ENCODE measurements at places on chromosomes 5 and 9.

GRCh38 chr5:126280343-126280742 is 142.9 kb upstream of the GRAMD2B start:
- no peak for DNase-seq

DNA sequence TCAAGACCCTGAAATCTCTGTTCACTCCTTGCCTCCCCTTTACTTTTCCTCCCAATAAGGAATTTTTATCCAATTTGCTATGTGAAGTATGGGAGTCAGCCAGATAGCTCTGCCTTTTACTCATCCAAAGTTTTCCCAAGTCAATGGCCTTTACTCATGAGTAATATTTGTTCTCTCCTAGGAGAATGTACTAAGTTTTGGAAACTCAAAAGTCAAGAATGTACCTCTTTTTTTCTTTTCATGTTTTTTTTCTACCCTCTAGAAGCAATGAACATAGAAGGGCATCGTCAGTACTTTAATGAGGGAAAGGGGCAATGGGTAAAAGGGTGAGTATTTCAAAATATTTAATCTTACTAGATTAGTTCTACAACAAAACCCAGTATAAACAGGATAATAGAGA is 140.2 kb upstream of the SGCD start:
- DNase-seq, result no peak

- no peak for DNase-seq
These were observed 581 bp upstream of the C9orf40 start for GRCh38 chr9:74953235-74953751.

GRCh38 chr5:132064738-132065331 is 4.4 kb downstream of the IL3 start:
- peak; percentile 90 for DNase-seq

- DNase-seq, result no peak
These were observed 91.8 kb upstream of the ZNF366 start for GRCh38 chr5:72599065-72599433.

DNA sequence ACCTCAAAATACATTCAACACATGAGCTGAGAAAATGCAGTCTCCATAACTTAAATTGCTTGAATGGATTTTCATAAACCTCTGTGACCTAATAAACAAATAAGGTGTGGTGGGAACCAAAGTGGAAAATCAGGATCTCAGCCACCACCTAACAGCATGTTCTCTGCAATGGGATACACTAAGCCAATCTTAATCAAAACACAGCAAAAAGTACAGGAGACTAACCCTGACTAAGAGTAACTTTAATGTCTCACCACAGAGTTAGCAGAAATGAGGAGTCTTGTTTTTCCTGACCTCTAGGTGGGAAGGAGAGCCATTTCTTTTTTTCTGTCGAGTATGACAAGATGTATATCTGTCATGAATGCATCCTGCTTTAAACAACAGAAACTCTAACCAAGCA is 48.5 kb downstream of the PLK2 start:
- no peak for DNase-seq

DNA sequence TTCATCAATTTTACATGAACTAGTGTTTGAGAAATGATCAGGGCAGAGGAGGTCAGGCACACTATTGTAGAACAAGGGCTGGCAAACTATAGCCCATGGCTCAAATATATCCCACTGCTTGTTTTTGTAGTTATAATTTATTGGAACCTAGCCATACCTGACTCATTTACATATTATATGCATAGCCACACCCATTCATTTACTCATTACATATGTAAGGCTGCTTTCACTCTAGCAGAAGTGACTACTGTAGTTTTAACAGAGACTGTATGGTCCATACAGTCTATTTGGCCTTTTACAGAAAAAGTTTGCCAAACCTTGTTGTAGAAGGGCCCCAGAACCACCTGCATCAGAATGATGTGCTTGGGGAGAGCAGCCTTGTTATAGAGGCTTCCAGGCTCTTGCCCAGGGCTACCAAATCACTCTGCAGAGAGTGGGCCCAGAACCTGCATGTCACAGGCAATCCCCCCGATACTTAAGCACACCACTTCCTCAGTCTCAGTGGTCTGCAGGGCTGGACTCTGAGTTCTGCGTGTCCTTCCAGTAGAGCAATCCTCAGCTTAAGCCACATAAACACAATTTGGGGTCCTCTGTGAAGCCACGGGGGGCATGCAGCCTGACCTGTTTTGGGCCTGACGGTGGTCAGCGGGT is 6.7 kb downstream of the ANKS6 start:
- no peak for DNase-seq

DNA sequence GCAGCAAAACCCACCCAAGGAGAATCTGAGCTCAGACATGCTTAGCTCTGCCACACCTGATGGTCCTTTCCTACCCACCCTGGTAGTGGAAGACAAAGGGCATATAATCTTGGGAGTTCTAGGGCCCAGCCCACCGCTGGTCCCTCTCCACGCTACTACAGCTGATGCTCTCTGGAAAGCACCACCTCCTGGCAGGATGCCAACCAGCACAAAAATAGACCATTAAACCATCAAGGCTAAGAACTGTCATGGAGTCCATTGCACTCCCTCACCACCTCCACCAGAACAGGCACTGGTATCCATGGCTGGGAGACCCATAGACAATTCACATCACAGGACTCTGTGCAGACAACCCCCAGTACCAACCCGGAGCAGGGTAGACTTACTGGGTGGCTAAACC is 111.0 kb upstream of the IL7R start:
- no peak for DNase-seq

DNA sequence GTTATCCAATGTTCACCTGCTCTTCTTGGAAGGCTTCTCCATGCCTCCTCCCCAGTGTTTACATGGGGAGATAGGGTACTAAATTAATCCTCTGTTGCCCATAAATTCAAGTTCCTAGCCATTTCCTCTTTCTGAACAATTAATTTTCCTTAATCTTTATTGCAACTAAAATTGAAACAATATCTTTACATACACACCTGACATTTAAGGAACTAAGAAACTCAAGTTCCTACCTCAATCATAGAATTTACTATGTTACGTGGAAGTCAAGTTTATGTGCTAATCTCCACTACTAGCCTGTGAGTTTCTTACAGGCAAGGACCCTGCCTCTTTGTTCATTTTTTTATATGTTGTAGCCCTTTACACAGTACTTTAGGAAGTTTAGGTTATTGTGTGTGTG is 10.1 kb upstream of the ADRB2 start:
- no peak for DNase-seq

DNA sequence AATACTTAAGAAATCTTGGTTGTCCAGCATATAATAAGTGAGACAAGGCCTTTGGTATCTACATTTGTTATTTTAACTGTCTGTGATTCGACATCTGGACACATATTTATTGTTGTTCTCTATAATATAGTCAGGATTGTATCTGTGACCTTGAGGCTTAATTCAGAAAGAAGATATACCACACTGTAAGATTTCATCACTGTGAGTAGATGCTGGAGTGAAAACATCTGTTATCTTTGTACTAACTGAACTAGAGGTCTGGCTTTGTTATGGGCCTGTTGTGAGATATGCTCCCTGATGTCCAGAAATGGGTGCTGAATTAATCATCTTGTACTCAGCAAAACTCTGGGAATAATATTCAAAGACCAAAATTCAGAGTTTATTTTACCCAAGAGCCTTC is 148.5 kb downstream of the ISOC1 start:
- DNase-seq, result no peak

GRCh38 chr9:69980041-69980440 is 63.6 kb upstream of the MAMDC2 start:
- no peak for DNase-seq

GRCh38 chr5:163867738-163868137 is 362.3 kb downstream of the MAT2B start:
- no peak for DNase-seq

DNA sequence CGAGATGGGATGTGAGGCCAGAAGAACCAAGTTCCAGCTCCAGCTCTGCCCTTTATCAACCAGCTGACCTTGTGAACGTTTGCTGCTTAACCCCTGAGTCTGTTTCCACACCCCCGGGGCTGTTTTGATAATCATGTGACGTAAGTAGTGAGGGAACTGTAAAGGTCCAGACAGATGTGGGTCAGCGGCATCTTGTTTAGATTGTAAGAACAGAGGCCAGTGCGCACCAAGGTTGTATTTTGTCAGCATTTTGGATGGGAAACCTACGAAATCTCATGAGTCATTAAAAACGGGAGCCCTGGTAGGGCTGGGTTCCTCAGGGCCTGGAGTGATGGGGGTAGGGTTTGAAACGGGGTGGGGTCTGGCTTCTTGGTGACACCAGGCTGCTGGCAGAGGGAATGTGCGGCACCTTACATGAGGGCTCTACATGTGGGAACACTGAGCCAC is 13.8 kb upstream of the COL15A1 start:
- DNase-seq, result no peak

DNA sequence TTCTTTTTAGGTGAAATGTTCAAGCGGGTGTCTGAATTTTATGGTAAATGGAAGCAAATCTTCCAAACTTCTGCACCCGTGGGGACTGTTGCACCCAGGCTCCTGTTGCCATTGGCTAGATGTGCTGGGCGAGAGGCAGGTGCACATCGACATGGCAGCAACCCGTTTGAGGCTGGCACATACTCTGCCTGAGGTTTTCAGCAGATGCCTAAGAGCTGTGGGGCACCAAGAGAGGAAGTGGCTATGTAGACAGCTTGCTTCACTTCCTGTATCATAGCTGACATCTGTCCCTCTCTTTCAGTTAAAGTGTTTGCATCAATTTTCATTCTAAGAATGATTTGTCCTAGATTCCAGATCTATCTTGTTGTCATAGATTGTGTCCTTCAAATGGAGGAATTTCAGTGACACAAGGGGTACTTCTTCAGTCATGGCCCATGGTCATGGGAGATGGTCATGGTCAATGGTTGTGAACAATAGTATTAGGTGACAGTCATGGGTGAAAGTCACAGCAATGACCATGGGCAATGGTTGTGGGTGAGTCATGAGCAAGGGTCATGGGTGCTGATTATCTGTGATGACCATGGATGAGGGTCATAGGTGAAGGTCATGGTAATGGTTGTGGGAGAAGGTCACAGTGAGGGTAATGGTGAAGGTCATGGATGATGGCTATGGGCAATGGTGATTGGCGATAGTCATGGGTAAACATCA is 115.1 kb upstream of the IRX4 start:
- no peak for DNase-seq

DNA sequence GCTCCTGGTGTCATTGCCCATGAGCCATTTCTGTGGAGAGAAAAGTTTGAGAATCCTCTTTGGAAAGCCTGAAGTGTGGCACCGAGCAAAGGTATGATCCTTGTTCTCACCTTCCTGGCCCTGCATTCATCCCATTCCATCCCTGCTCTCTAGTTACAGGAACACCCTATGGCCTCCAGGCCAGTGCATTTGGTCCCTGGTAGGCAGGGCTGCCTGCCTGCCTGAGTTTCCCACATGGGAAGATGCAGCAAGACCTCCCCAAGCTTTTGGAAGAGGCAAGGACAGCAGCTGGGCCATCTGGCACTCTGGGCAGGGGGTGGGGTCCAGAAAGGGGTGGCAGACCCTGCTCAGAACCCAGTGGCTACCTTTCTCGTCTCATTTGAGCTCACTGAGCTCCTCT is 24.5 kb downstream of the IGIP start:
- no peak for DNase-seq

GRCh38 chr5:171647043-171647903 is 138.3 kb upstream of the SMIM23 start:
- DNase-seq, result peak; percentile 71

DNA sequence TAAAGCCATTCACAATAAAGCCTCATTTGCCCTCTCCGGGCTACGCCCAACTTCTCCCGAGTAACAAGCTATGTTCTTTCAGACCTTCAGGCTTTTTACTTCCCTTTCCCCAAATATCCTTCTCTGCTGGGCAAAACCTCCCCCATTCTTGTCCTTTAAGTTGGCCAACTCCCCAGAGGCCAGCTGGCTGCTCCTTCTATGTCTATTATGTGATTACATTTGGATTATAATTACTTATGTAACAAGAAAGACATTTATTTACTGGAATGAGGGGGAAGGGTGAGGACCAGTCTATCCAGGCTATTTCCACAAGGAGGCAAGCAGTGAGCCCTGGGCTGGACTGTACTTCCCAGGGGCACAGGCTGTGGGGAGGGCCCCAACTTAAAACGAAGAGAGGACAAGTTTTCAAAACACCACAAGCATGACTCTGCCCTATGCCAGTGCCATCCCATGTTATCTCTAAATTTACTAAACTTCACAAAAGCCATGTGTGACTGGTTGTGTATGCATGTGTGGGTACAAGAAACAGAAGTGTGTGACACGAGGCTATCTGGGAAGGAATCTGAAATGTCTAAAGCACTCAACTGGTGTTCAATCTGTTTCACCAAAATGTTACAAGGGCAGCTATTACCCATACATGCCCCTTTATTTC is 84.5 kb downstream of the GNAQ start:
- no peak for DNase-seq

All from Calu3 (cell line).